ENCODE measurements at places on chromosomes 1 and 21. TPM values are rescaled to one million over a fixed set of nuclear protein-coding genes. Genes with fewer than 3 reads are reported as not detected.
A peak's percentile ranks its signal among the peaks of the same experiment; 100 is the strongest.

DNA sequence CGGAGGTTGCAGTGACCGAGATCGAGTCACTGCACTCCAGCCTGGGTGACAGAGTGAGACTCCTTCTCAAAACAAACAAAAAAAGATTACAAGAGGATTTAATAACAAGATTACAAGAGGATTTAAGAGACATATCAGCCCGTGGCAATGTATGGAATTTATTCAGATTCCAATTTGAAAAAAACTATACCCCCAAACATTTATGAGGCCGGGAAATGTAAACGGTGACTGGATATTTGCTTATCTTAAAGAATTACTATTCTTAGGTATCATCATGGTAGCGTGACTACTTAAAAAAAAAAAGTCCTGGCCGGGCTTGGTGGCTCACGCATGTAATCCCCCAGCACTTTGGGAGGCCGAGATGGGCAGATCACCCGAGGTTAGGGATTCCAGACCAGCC lies 21.2 kb upstream of the ELK4 start:
- H3K36me3 ChIP-seq: no peaks in the 10 kb centered on the region
- H3K27me3 ChIP-seq: no peaks in the 10 kb centered on the region
- no peak for DNase-seq
- no peaks in the 10 kb centered on the region for H3K4me1 ChIP-seq

DNA sequence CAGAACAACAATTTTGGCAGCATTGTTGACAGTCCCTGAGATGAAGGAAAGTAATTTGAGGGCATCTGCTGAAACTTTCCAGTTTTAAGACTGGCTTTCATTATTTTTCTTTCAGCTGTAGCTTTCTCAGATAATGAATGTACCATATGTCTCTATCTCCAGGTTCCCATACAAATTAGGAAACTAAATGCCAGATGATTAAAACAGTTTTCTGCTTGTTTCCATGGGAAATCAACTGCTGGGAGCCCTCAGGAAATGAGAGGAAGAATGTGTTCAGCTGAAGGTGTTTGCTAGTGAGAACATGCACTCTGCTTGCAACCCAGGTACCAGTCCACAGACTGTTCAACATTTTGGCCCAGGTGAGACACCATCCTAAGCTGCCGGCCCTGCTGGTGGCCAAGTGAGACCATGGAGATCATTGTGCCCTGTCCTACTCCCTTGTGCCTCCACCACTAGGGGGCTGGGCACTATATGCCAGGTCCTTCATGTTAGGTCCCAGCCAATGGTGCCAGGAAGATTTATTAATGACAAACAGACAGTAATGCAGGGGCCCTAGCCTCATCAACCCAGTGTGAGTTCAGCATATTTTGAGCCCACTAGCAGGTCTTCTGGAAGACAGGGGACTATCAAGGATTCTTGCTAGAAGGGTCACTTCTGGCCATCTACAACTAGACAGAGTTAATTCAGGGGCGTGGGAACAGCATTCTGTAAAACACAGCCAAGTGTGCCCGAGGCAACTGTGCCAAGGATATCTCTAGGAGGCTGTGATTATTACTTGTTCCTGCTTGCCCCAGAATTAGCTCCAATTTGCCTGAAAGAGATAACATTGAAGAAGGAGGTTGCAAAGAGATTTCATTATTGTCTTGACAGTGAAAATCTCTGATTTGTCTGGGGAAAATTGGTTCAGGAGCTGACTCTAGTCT lies 17.0 kb upstream of the LRRC8C start:
- H3K27ac ChIP-seq: no peak overlapping the region
- H3K36me3 ChIP-seq: no peaks in the 10 kb centered on the region
- H3K4me1 ChIP-seq: peaks cover 38% of the 10 kb centered on the region

- no peak overlapping the region for H3K27ac ChIP-seq
- no peaks in the 10 kb centered on the region for H3K4me1 ChIP-seq
- peaks cover 18% of the 10 kb centered on the region for H3K27me3 ChIP-seq
- H3K4me3 ChIP-seq: no peak overlapping the region
- DNase-seq: peak; percentile 59
These were observed 34.8 kb upstream of the ZBTB40 start for GRCh38 chr1:22416555-22417454.

DNA sequence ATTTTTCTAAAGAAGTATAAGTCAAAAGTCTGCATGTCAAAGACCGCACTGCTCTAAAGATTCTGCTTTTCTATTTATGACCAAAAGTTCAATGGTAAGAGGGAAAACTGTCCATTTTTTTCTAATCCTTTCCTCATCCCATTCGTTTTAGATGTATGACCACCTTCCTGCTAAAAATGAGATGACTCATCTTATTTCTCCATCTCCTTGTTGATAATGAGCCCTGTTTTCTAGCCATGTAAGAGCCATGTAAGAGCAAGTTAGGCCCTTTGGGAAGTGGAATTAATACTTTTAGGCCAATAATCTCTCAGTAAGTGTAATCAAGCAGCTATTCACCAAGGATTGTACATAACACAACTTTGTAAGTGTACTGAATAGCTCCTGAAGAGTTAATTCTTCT lies 475.6 kb upstream of the B3GALT2 start:
- no peaks in the 10 kb centered on the region for H3K36me3 ChIP-seq
- no peak overlapping the region for H3K4me3 ChIP-seq
- H3K27me3 ChIP-seq: no peaks in the 10 kb centered on the region
- no peaks in the 10 kb centered on the region for H3K4me1 ChIP-seq

DNA sequence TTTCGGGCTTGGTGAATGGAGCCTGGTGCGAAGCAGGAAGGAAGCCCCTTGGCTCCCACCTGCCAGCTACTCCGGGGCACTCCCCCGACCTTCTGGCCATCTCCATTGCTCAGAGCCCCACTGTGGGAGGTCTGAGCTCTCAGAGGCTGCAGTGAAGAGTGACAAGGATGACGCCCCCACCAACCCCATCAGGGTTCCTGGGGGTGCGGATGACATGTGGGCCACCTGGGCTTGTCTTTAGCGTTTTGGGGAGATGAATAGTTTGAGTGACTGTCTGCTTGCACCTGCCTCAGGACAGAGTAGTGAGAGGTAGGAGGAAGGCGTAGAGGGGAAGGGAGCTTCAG lies 43.2 kb upstream of the LBR start:
- no peaks in the 10 kb centered on the region for H3K27me3 ChIP-seq
- H3K4me1 ChIP-seq: peaks cover 35% of the 10 kb centered on the region
- no peak overlapping the region for H3K4me3 ChIP-seq
- DNase-seq: no peak
- no peak overlapping the region for H3K27ac ChIP-seq

DNA sequence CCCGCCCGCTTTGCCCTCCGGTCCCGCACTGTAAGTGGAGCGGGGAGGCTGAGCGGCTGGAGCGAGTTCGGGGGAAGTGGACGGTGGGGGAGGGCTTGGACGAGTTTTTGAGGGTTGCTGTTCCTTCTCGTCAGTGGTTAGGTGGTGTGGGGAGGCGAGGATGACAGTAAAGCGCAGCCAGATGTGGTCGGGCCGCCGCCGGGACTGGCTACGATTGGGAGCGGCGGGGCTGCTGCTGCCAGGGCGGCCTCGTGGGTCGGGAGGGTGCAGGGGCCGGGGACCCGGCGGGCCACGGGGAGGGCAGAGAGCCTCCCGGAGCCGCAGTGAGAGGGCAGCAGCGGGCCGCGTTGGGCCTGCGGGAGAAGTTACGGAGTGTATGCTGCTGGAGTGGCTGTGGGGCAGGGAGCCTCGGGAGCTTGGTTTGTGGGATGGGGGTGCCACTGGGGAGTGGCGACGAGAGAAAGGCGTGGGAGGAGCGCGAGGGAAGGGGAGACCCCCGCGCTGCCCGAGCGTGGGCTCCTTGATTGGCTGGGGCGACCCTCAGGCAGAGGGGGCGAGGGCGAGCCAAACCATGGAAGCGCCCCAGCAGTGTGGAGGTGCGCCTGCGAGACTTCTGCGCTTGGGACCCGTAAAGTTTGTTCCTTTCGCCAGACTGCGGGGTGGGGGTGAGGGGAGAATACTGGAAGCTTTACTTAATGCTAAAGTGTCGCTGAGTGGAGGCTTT lies 2.1 kb downstream of the ADGRL2 start:
- H3K4me1 ChIP-seq: no peaks in the 10 kb centered on the region
- H3K27me3 ChIP-seq: no peaks in the 10 kb centered on the region
- no peak for DNase-seq
- no peak overlapping the region for H3K4me3 ChIP-seq
- H3K36me3 ChIP-seq: no peaks in the 10 kb centered on the region

- H3K27ac ChIP-seq: no peak overlapping the region
- H3K4me1 ChIP-seq: no peaks in the 10 kb centered on the region
- no peaks in the 10 kb centered on the region for H3K36me3 ChIP-seq
- H3K4me3 ChIP-seq: no peak overlapping the region
- no peak for DNase-seq
- no peaks in the 10 kb centered on the region for H3K27me3 ChIP-seq
These were observed 9.2 kb downstream of the PHLDA3 start for GRCh38 chr1:201459775-201460174.

- H3K4me3 ChIP-seq: no peak overlapping the region
- H3K27me3 ChIP-seq: no peaks in the 10 kb centered on the region
- H3K36me3 ChIP-seq: no peaks in the 10 kb centered on the region
- H3K4me1 ChIP-seq: no peaks in the 10 kb centered on the region
These were observed 70.3 kb upstream of the CAMK1G start for GRCh38 chr1:209513226-209513625.

DNA sequence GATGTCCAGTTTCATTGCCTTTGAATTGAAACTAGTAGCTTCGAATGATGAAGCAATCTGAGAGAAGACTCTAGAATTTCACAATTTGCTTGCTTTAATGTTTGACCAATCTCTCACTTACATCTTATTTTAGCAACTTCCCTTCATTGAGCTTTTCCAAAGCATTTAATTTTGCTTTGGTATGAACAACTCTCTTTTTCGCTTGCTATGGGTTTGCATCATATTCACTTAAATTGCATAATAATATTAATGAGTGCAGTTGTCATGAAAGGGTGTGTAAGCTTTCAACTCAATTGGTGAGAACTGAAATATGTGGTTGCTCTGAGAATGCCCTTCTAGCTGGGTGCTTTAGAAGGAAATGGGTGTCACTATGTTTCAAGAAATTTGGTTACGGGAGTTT lies 309.2 kb downstream of the HLX start:
- H3K4me3 ChIP-seq: no peak overlapping the region
- H3K36me3 ChIP-seq: no peaks in the 10 kb centered on the region
- H3K4me1 ChIP-seq: no peaks in the 10 kb centered on the region
- no peak for DNase-seq

- no peak overlapping the region for H3K4me3 ChIP-seq
- H3K36me3 ChIP-seq: no peaks in the 10 kb centered on the region
- H3K27ac ChIP-seq: no peak overlapping the region
- peaks cover 14% of the 10 kb centered on the region for H3K4me1 ChIP-seq
- no peak for DNase-seq
These were observed 6.2 kb downstream of the ADAMTSL4 start for GRCh38 chr1:150555198-150555970.

- H3K4me3 ChIP-seq: no peak overlapping the region
- no peaks in the 10 kb centered on the region for H3K4me1 ChIP-seq
- no peak overlapping the region for H3K27ac ChIP-seq
- no peaks in the 10 kb centered on the region for H3K36me3 ChIP-seq
- no peaks in the 10 kb centered on the region for H3K27me3 ChIP-seq
These were observed 112.3 kb downstream of the TM2D1 start for GRCh38 chr1:61612602-61613001.

Gene DIRAS3
- 0.28 TPM for total RNA-seq

Gene CCDC185
- not detected for total RNA-seq

Gene FCRLA
- total RNA-seq: not detected

Gene NR0B2
- total RNA-seq: not detected

Gene DMBX1
- not detected for total RNA-seq

Gene ZNF695
- total RNA-seq: 0.38 TPM

Gene PSMG1
- 102 TPM for total RNA-seq
